CD4-positive, alpha-beta memory T cell (primary cell): ENCODE measurements at places on chromosomes 1 and 21.

GRCh38 chr1:98051065-98051675 lies 130.3 kb upstream of the DPYD start:
- no peak overlapping the region for H3K4me3 ChIP-seq
- no peak overlapping the region for H3K27ac ChIP-seq
- H3K36me3 ChIP-seq: no peaks in the 10 kb centered on the region
- H3K27me3 ChIP-seq: peaks cover 56% of the 10 kb centered on the region
- DNase-seq: peak; percentile 71

GRCh38 chr1:220879509-220880361 lies 492 bp downstream of the HLX start:
- peaks cover 27% of the 10 kb centered on the region for H3K27me3 ChIP-seq
- H3K36me3 ChIP-seq: no peaks in the 10 kb centered on the region
- no peak overlapping the region for H3K27ac ChIP-seq
- H3K4me3 ChIP-seq: no peak overlapping the region
- peaks cover 31% of the 10 kb centered on the region for H3K4me1 ChIP-seq

GRCh38 chr1:159261721-159262494 lies 40.2 kb upstream of the FCER1A start:
- no peak overlapping the region for H3K27ac ChIP-seq
- H3K4me3 ChIP-seq: no peak overlapping the region
- peaks cover 4% of the 10 kb centered on the region for H3K4me1 ChIP-seq

DNA sequence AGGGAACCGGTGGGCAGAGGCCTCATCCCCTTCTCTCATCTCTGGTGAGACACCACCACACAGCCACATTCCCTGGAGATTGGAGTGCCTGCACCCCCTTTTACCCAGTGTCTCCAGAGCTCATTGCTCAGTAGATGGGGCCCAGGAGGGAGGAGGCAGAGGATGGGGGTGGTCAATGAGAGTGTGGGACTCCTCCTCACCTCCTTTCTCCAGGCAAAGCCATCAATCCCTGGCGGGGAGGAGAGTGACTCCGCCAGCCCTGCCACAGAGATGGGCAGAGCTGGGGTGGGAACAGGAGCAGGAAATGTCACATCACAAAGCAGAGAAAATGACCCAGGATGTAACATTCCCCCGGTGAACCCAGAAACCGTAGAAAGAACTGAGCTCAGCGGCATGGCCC lies 117.2 kb downstream of the MATN1 start:
- no peak overlapping the region for H3K27ac ChIP-seq
- no peaks in the 10 kb centered on the region for H3K36me3 ChIP-seq
- no peak for DNase-seq
- no peak overlapping the region for H3K4me3 ChIP-seq
- H3K27me3 ChIP-seq: no peaks in the 10 kb centered on the region

DNA sequence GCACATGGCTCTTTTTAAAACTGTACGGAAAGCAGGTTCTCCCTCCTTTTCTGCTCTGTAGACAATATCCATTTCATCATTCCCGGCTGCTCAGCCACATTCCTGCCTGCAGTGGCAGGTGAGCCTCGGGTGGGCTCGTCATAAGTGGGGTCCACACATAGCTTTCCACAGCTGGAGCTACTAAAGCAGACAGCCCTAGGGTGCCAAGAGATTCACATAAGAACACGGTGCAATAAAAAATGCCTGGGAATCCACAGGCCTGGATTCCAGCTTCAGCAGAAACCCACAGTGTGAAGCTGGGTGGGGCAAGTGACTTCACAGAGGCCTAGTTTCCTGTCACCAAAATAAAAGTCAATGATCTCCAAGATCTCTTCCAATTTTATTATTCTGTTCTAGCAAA lies 96.4 kb downstream of the MIS18A start:
- no peaks in the 10 kb centered on the region for H3K36me3 ChIP-seq
- H3K4me3 ChIP-seq: no peak overlapping the region
- no peak overlapping the region for H3K27ac ChIP-seq
- no peaks in the 10 kb centered on the region for H3K27me3 ChIP-seq

- no peak overlapping the region for H3K4me3 ChIP-seq
- no peak overlapping the region for H3K27ac ChIP-seq
- peaks cover 18% of the 10 kb centered on the region for H3K4me1 ChIP-seq
Observed at GRCh38 chr1:184039126-184039525, 1.6 kb upstream of the COLGALT2 start.

- H3K36me3 ChIP-seq: no peaks in the 10 kb centered on the region
- H3K27ac ChIP-seq: no peak overlapping the region
- no peaks in the 10 kb centered on the region for H3K27me3 ChIP-seq
- no peaks in the 10 kb centered on the region for H3K4me1 ChIP-seq
- no peak for DNase-seq
Observed at GRCh38 chr1:238568735-238569134, 678.0 kb upstream of the ZP4 start.

DNA sequence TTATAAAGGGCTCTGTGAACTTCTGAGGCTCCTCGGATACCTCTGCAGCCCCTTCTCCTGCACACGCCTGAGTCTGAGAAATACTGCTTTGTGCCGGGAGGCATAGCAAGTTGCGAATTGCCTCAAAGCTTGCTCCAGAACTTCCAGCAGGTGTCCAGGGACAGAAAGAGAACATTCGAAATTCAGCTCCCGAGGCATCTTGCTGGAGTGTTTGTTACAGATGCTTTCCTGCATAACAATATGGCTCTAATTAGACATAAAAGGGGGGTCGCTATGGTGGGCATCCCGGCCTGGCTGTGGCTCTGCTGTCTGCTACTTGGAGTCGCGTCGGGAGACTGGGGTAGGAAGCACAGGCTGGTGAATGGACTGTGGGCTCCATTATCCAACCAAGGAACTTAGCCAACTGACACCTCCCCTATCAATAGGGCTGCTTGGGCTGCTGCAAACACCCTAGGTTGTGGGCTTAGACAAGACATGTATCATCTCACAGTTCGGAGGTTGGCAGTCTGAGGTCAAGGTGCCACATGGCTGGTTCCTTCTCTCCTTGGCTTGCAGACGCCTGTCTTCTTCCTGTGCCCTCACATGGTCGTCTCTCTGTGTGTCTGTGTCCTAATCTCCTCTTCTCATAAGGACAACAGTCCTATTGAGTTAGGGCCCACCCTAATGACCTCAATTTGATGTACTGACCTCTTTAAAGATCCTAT lies 607.0 kb downstream of the NPHP4 start:
- H3K27ac ChIP-seq: no peak overlapping the region
- H3K36me3 ChIP-seq: no peaks in the 10 kb centered on the region
- no peak overlapping the region for H3K4me3 ChIP-seq
- H3K27me3 ChIP-seq: no peaks in the 10 kb centered on the region
- no peak for DNase-seq
- H3K4me1 ChIP-seq: peaks cover 34% of the 10 kb centered on the region

DNA sequence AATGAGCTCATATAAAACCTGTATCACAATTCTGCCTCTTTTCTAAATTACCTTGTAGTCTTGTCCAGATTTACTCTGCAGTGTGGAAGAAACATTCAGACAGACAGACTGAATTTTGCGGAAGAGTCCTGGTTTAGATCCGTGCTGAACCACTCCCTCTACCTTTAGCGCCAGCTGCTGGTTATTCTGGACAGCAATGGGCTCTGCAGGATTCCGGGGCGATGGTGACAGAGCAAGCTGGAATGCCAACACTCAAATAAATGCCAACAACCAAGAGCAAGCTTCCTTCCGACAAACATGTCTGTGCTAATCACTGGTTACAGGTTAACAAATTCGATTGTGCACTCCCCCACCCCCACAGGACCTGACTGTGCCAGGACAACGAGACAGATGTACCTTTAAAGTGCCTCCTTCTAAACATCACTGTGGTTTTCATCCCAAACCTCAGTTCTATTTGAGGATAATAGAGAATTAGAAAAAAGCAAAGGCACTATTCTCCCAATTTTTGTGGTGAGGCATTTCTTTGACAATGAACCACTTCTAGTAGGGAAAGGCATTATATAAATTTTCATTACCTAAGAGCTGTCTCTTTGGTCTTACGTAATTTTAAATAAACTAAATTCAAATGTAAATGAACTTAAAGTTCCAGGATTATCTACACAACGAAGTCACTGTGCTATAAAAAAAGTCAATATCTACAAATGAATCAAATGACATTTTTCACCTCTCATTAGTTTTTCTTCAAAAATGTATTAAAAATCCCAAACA lies 90.4 kb downstream of the INTS7 start:
- H3K27ac ChIP-seq: no peak overlapping the region
- peaks cover 13% of the 10 kb centered on the region for H3K4me1 ChIP-seq
- no peaks in the 10 kb centered on the region for H3K36me3 ChIP-seq
- H3K4me3 ChIP-seq: no peak overlapping the region

DNA sequence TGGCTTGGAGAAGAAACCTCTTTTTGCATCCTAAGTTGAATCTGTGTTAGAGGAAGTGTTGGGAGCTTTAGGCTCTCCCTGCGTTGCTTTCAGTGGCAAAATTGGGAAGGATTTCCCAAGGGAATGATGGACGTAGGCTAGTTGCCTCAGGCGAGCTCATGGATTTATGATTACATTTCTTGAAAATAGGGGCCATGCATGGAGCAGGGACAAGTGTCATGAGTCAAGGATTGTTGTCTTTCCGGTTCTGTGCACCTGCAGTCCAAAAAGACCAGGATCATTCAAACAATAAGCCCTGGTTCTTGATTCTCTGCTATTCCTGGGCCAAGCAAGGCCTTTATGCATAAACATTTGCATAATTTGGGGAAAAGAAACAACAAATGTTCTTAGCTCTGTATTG lies 7.1 kb downstream of the MAN1C1 start:
- H3K36me3 ChIP-seq: no peaks in the 10 kb centered on the region
- H3K4me1 ChIP-seq: peaks cover 72% of the 10 kb centered on the region
- H3K27ac ChIP-seq: no peak overlapping the region

- no peaks in the 10 kb centered on the region for H3K27me3 ChIP-seq
- H3K4me1 ChIP-seq: no peaks in the 10 kb centered on the region
- no peak overlapping the region for H3K4me3 ChIP-seq
- no peaks in the 10 kb centered on the region for H3K36me3 ChIP-seq
- H3K27ac ChIP-seq: no peak overlapping the region
- no peak for DNase-seq
Observed at GRCh38 chr1:7108251-7108650, 323.0 kb downstream of the CAMTA1 start.

- H3K36me3 ChIP-seq: no peaks in the 10 kb centered on the region
- no peak overlapping the region for H3K4me3 ChIP-seq
- H3K27me3 ChIP-seq: no peaks in the 10 kb centered on the region
- DNase-seq: peak; percentile 58
- peaks cover 47% of the 10 kb centered on the region for H3K4me1 ChIP-seq
- H3K27ac ChIP-seq: peak overlapping the region; percentile 67
Observed at GRCh38 chr1:200862713-200863415, 9.9 kb upstream of the GPR25 start.

- H3K27ac ChIP-seq: no peak overlapping the region
- H3K4me1 ChIP-seq: peaks cover 10% of the 10 kb centered on the region
- no peak for DNase-seq
- no peaks in the 10 kb centered on the region for H3K36me3 ChIP-seq
Observed at GRCh38 chr1:39666772-39667171, 5.1 kb downstream of the NT5C1A start.

DNA sequence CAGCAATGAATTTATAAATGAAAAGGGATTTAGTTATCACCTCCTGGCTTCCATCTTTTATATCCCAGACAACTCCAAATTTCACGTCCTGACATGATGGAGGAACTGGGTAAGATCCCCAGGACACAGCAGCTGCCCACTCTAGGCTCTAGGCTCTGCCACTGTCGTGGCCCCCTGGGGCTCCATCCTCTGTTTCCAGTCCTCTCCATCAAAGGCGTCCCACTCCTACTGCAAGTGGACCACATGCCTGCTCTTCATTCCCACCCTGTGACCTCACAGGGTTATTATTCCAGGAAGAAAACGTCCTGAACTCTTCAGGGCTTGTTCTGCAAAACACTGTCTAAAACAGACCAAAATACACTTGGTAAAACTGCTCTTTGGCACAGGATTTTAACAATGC lies 11.9 kb downstream of the URB1 start:
- H3K36me3 ChIP-seq: peaks cover 60% of the 10 kb centered on the region
- H3K27me3 ChIP-seq: no peaks in the 10 kb centered on the region
- H3K4me3 ChIP-seq: no peak overlapping the region
- H3K4me1 ChIP-seq: no peaks in the 10 kb centered on the region
- no peak overlapping the region for H3K27ac ChIP-seq

DNA sequence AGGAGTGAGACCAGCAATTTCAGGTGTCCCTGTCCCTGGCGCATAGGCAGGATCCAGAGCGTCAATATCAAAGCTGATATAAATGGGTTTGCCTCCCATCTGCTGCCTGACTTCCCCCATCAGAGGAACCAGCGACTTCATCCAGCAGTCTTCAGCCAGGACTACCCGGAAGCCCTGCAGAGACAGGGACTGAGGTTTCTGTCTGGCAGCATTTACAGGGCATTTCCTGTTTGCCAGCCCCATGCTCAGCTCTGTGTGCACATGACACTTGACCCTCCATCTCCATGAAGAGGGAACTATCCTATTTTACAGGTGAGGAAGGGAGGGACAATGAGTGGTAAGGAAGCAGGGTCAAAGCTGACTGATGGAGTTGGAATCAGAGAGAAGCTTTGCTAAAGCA lies 7.2 kb downstream of the AGMAT start:
- H3K27me3 ChIP-seq: no peaks in the 10 kb centered on the region
- H3K4me3 ChIP-seq: peak overlapping the region; percentile 43
- peak overlapping the region; percentile 24 for H3K27ac ChIP-seq
- H3K4me1 ChIP-seq: peaks cover 37% of the 10 kb centered on the region
- no peak for DNase-seq

- H3K4me3 ChIP-seq: no peak overlapping the region
- no peak overlapping the region for H3K27ac ChIP-seq
- DNase-seq: no peak
- no peaks in the 10 kb centered on the region for H3K4me1 ChIP-seq
Observed at GRCh38 chr1:203173566-203173965, 2.1 kb downstream of the MYBPH start.

DNA sequence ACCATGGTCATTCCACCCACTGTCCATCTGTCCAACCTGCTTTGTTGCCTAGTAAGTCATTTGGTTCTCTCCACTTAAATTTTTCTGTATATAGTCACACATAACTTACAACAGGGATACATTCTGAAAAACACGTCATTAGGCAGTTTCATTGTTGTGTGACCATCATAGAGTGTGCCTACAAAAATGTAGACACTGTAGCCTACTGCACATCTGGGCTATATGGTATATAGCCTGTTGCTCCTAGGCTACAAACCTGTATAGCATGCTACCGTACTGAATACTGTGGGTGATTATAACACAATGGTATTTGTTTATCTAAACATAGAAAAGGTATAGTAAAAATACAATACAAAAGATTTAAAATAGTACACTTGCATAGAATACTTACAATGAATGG lies 10.0 kb upstream of the NPL start:
- H3K36me3 ChIP-seq: no peaks in the 10 kb centered on the region
- no peak for DNase-seq
- no peaks in the 10 kb centered on the region for H3K27me3 ChIP-seq
- H3K4me3 ChIP-seq: no peak overlapping the region
- no peak overlapping the region for H3K27ac ChIP-seq

- no peaks in the 10 kb centered on the region for H3K27me3 ChIP-seq
- H3K36me3 ChIP-seq: no peaks in the 10 kb centered on the region
- peaks cover 58% of the 10 kb centered on the region for H3K4me1 ChIP-seq
- DNase-seq: no peak
- H3K27ac ChIP-seq: no peak overlapping the region
Observed at GRCh38 chr1:202627841-202628565, 82.3 kb downstream of the SYT2 start.

- no peak overlapping the region for H3K27ac ChIP-seq
- no peak overlapping the region for H3K4me3 ChIP-seq
- no peaks in the 10 kb centered on the region for H3K4me1 ChIP-seq
- H3K36me3 ChIP-seq: no peaks in the 10 kb centered on the region
- no peaks in the 10 kb centered on the region for H3K27me3 ChIP-seq
Observed at GRCh38 chr1:178784131-178784536, 59.1 kb downstream of the RALGPS2 start.
